Stimulated activated CD4-positive, alpha-beta T cell treated with anti-CD3 and anti-CD28 coated beads, TNF-alpha, amount 100 ng/mL, for 4 hours (primary cell): ENCODE measurements at places on chromosomes 12 and 14.
A peak's percentile ranks its signal among the peaks of the same experiment; 100 is the strongest.

- no peak for DNase-seq
These were observed 45.0 kb downstream of the RAB35 start for GRCh38 chr12:120071493-120072020.

DNA sequence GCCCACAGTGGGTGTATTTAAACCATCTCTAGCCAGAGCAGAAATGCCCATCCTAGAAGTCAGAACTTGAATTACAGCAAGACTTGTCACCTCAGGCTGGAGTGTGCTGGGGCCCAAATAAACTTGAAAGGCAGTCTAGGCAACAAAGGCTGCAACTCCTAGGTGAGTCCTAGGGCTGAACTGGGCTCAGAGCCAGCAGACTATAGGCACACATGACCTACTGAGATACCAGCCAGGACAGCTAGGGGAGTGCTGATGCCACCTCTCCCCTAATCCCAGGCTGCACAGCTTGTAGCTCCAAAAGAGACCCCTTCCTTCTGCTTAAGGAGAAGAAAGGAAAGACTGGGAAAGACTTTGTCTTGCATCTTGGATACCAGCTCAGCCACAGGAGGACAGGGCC is 106.0 kb downstream of the TXNDC16 start:
- DNase-seq = no peak

GRCh38 chr12:120757226-120757742 is 31.7 kb downstream of the ACADS start:
- DNase-seq = no peak

DNA sequence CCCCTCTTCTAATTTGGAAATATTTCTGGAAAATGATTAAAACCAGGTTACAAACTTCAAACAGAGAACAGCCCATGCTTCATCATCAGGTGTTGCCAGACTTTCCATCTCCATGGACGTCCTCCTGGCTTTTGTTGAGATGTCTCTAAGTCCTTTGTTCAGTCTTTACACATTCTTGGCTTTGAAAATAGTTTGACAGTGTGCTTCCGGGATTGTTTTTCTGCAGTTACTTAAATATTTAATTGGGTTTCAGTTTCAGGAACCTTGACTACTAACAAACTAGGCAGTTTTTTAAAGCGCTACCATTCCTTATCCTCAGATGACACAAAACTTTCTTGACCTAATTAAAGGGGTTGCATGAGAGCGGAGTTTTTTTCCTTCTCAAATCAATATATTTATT is 47.8 kb downstream of the GOLGA5 start:
- DNase-seq = no peak

GRCh38 chr12:132204793-132205270 is 60.6 kb downstream of the NOC4L start:
- DNase-seq = no peak

- DNase-seq = peak; percentile 49
These were observed 8.1 kb downstream of the PTPN6 start for GRCh38 chr12:6959058-6959804.

DNA sequence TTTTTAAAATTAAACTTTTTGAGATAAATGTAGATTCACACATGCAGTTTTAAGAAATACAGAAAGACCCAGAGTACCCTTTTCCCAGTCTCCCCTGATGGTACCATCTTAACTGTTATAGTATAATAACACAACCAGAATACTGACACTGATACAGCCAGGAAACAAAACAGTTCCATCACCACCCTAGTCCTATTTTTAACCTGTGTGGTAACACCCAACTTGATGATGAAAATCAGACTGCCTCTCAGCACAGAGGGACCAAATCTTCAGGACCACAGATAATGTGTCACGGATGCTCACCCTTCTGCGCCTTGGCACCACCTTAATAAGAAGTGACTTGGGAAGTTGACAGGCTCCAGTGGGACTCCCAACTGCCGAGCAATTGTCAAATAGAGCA is 18.1 kb downstream of the FBXO21 start:
- DNase-seq = no peak

GRCh38 chr12:13101821-13102375 is 1.6 kb downstream of the GSG1 start:
- no peak for DNase-seq

- no peak for DNase-seq
These were observed 28.7 kb upstream of the CERS5 start for GRCh38 chr12:50195832-50196231.

DNA sequence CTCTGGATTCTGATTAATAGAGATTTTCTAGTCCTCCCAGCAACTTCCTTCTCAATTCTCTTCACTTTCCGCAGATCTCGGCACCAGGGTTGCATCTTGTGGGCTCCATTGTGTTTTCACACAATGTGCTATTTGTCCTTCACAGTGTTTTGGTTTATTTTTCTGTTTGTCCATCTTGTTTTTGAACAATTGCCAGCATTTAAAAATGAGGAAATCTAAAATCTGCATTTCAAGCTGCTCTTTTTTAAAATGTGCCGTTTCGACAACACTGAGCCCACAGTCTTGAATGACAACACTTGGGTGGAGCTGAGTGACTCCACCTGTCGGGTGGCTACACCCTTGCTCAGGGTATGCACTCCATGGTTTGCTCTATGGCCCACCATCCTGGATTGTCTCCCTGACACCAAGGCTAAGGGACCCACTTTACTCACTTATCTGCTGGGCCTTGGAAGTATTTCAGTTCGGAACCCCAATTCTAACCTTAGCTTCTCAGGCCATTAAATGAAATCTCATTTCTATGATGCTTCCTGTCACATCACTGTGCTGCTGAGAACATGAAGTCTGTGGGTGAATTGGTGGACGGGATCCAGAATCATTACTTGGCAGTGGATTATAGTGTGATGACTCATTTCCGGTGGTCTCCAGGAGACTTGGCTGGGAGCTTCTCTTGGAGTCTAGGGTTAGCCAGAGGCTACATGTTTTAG is 3.4 kb upstream of the MYRFL start:
- DNase-seq = no peak

- DNase-seq = no peak
These were observed 27.0 kb downstream of the DYNC1H1 start for GRCh38 chr14:101991352-101991751.

DNA sequence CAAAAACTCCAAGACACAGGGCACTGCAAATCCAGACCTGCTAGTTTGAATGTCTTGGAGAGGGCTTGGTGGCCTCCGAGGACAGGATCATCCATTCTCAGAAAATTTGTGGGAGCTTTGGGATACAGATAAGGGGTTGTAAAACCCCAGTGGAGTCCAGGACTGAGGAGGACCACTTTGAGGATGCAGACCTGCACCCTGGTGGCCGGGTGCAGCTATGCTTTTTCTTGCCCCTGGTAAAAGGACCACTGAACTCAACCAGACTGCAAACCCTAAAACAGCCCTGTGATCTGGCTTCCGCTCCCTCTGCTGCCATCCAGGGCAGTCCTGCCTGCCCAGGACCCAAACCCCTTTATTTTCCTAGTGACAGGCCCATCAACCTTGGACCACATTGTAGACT is 169.5 kb upstream of the DAAM1 start:
- DNase-seq = no peak

DNA sequence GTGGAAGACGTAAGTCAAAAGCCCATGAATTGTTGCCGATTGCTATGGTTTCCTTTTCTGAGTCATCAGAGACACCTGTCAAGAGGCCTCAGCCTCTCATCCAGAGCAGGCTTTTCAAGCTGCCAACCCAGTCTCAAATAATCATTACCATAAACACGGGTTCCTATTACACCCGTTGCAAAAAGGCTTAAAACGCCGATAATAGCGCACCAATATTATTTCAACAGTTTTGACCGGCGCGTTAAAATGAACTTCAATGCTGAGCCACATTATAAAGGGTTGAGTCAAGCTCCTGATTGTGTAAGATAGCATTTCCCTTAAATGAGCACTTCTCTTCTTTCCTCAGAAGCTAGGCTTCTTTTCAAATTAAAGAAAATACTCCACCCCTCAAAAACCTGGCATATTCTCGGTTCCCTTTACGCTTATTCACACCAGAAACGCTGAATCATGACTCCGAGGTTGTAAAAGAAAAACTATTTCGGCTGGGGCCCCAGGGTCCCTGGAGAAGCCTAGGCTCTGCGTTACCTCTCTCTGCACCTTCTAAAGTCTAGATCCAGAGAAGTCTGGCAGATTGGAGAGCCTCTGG is 1.4 kb downstream of the TMTC1 start:
- DNase-seq = no peak

DNA sequence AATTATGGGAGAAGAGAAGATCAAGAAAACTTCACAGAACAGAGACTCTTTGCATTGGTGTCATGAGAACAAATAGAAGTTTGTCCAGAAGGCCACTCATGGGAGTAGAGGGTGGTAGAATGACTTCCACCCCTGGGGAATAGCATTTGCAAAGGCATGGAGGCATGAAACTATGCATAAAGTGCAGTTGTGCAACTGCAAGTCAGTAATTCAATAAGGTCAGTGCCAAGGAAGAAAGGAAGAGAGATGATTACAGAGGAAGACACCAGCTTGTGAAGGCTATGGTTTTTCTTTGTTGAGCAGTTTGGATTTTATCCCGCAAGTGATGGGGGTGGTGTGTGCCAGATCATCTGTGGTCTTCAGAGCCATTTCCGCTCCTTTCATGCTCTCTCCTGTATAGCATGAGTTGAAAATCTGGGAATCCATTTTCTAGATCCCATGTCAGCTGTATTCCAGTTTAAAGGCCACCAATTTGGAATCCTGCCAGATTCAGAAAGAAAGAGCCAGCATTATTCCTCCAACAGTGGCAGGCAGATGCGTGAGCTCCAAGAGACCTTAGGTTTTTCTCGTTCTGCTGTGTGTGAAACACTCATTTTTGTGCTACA is 67.6 kb upstream of the GRIN2B start:
- DNase-seq = no peak

DNA sequence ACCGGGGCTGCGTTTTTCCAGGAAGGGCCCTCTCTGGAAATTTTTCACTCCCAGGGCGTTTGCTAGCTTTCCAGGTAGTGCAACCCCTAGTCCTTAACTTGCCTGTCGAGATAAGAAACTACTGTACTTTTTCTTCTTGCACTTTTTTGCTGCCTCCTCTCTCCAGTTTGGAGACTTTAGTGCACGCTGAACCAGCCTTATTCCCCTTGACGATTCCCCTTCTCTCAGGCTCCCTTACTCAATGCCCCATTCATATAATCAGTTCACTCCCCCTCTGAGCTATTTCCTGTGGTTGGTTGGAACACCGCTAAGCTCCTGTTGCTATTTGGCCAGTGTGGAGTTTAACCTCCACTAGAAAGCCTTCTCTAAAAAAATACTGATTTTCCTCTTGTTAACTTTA is 682 bp downstream of the CREBL2 start:
- no peak for DNase-seq

GRCh38 chr12:63844391-63845341 is at the start of gene SRGAP1:
SRGAP1 (plus strand) TSS chr12:63844700; CDS start chr12:63844817, 117 bp downstream.
- DNase-seq = no peak

GRCh38 chr12:38934686-38935085 is 29.3 kb upstream of the CPNE8 start:
- DNase-seq = no peak

GRCh38 chr12:113782873-113783272 is 183.3 kb downstream of the RBM19 start:
- DNase-seq = no peak

DNA sequence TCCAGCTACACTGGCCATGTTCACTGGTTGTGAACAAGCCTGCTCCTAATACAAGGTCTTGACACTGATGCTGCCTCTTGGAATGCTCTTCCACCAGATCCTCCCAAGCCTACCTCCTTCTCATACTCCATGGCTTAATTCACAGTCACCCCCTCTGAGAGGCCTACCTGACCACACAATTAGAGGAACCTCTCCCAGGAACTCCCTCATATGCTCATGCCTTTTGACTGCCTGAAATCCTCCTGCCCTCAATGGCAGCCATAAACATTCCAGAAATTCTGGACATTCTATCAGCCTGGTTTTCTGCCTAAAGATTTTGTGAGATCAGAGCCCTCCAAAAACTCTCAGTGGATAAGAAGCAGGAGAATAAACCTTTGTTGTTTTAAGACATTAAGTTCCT is 340.2 kb downstream of the C12orf75 start:
- DNase-seq = no peak

GRCh38 chr14:69673578-69674305 is 62.3 kb downstream of the SUSD6 start:
- no peak for DNase-seq

GRCh38 chr14:63644741-63645140 is 3.1 kb upstream of the WDR89 start:
- DNase-seq = no peak

GRCh38 chr12:47080725-47081502 is 1.2 kb upstream of the AMIGO2 start:
- DNase-seq = peak; percentile 24

- DNase-seq = no peak
These were observed 52.0 kb upstream of the RNU6-8 start for GRCh38 chr14:32254952-32255679.

DNA sequence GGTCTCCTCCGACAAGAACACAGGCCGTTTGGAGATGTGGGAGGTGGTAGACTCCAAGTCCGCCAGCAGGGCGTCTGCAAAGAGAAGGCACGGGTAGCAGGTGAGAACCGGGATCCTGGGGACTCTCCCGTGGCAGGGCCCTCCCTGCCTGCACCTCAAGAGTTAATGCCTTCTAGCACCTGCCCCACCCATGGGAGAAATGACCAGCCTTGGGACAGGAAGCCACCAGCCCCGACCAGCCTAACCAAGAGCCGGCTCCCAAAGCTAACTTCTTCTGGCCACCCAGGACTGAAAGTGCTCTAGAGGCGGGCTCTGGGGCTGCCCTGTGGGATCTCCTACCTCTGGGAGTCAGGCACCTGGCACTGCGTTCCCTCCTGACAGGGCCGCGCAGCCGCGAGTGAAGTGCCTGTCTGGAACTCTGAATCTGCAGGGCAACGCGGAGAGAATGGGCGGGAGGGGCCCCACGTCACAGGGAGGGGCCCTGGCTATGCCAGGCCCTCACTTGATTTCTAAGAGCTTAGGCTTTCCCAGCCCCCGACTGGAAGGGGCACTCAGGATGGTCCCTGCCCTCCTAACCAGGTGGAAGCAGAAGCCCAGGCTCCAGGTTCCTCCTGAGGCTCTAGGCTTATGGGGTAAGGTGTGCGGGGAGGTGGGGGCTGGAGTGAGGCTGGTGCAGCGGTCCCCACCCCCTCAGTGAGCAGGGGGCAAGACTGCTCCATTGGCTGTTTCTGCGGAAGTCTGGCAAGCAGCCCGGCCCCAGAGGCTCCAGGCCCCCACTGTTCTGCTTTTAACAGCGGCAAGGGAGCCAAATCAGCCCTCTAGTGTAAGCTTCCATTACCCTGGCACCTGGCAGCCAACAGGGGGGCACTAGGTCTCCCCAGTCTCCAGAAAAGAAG is 23.6 kb upstream of the RPLP0 start:
- no peak for DNase-seq

DNA sequence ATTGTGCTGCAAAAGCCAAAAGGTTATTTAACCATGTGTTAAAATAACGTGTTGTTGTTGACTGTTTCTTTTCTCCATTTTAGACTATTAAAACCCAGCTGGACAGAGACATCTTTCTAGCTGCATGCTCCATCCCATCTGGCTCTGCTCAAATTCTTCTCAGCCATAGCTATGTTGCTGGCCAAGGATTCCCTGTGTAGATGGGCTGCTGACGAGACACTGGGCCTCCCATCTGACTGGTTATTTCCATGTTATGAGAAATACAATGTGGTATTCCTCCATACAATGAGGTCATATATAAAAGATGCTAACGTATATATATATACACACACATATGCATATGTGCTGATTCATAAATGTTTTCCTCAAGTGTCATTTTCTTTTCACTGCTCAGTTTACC is 30.1 kb downstream of the MED13L start:
- DNase-seq = no peak

GRCh38 chr14:62614122-62614521 is 431.1 kb downstream of the KCNH5 start:
- no peak for DNase-seq

GRCh38 chr14:20415782-20416206 is 2.5 kb upstream of the TEP1 start:
- DNase-seq = no peak
